ENCODE measurements at places on chromosomes 3 and 15.

DNA sequence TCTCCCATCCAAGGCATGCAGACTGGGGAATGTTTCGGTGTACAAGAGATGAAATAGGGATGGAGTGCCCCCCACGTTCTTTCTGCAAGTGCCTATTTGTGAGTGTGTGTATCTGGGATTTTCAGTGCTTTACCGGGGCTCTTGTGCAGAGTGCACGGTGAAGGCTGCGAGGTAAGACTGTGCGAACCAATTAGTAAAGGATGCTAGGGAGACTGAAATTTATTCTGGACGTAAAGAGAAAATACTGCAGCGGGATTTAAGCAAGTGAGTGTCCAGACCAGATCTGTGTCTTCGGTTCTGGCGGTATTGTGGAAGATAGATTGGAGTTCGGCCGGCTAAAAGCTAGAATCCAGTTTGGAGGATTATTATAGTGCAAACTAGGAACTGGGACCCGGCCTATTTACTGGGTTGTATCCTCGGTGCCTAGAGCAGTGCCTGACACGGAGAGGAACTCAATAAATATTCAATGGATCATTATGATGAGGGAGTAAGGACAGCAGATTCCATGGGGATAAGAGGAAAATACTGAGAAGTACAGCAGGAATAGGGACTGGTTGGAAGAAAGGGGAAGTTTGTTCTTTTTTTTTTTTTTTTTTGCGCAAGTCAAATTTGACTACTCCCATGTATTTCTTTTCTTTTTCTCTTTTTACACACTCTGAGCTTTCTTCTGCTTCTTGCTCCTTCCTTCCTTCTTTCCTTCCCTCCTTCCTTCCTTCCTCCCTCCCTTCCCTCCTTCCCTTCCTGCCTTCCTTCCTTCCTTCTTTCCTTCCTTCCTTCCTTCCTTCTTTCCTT lies 580 bp upstream of the MAGEF1 start:
- DNase-seq, result no peak

DNA sequence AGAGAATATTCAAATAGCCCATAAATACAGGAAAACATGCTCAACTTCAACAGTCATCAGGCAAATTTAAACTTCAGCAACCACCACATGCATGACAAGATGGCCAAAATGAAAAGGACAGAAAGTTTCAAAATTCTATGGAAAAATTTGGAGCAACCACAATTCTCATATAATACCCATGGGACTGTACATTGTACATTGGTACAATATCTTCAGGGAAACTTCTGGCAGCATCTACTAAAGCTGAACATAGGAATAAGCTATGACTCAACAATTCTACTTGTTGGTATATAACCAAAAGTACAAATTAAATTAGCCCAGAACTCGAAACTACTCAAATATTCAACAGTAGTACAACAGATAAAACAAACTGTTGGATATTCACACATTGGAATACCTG lies 847.6 kb downstream of the TBL1XR1 start:
- no peak for DNase-seq

DNA sequence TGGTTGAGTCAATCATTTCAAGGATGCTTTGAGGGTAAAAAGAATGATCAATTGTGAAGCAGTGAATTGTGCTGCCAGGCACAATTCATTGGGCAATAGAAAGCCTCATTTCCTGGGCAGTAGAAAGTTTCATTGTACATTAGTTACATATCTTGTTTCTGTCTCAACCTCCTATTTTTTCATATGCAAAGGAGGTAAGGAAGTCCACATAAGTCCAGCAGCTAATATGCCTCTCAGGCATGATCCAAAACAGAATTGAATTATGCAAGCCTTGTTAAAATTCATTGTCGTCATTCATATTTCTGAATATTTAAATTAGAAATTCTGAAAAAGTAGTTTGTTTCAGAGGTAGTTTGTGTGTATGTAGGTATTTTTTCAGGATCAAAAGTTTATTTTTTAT lies 65.8 kb downstream of the TFRC start:
- no peak for DNase-seq

DNA sequence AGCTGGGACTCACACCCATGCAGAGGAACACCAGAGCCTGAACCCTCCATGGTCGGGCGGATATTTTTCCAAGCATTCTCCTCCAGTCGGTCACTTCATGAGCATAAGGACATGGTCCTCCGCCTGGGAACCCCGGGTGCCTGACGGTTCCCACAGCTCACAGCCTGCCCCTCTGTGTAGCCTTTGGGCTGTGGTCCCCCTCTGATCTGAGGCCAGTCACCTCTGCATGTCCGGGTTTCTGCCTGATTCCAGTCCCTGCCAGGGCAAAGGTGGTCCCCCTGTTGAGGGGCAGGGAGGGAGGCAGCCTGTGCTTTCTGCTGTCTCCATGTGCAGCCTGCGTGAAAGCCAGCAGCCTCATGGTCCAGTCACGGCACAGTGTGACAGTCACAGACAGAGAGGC lies 76.6 kb upstream of the KLF13 start:
- DNase-seq, result no peak

- no peak for DNase-seq
These were observed 33.6 kb downstream of the PAQR9 start for GRCh38 chr3:142929890-142930289.

DNA sequence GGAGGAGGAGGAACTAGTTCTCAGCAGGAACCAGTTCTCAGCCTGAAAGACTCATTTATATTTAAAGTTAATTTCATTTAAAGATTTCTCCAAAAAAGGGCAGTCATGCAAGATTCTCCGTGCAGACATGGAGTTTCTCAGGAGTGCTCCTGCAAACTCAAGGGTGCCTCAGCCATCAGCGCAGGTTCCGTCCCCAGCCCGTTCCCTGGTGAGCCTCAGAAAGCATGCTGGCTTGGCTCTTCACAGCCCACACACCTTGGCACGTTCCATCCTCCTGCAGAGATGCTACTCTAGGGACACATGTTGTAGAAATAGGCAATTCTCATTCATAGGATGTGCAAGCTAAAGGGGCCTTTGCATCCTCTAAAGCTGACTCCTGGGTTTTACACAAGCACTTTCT lies 123.0 kb downstream of the LIPC start:
- DNase-seq, result no peak

- no peak for DNase-seq
These were observed 76.6 kb downstream of the GBE1 start for GRCh38 chr3:81684751-81685395.

DNA sequence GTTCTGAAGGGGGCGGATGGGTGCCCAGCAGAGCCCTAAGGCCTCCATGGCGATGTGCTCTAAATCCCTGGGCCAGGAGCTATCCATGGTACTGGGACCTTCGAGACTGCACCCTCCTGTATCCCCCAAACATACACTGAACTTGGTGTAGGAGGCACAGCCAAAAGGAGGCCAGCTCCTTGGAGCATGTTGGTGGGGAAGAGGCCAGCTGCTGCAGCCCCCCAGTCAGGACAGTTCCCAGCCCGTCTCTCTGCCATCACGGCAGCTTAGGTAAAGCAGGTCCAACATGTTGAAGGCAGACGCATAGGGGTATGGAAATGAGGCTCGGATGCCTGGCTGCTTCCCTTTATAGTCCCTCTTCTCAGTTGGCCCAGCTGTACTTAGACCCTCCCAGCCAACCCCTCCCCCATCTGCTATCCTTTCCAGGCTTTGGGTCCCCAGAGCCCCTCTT lies 1.8 kb downstream of the CAMKV start:
- DNase-seq, result no peak

DNA sequence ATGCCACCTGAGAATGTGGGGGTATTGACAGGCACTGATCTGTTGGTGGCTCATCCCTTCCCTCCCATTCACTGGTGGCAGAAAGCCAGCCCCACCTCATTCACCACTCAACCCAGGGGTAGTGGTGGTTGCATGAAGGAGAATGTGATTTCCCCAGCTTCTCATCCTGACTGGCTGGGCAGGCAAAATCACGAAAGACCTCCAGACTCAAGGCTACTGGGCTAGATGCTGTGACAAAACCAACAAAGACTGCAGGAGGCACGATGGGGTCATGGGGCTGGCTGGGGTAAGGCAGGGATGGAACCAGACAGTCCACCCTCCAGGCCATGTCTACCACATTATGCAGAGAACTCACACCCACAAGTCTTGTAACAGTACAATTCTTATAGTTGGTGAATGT lies 33.9 kb downstream of the FSTL1 start:
- no peak for DNase-seq

GRCh38 chr3:79568938-79569337 lies 198.9 kb downstream of the ROBO1 start:
- no peak for DNase-seq

GRCh38 chr3:186090901-186091300 lies 18.0 kb downstream of the ETV5 start:
- no peak for DNase-seq

GRCh38 chr3:29280404-29281093 lies at the start of gene RBMS3:
RBMS3 (plus strand) TSS chr3:29281071.
- no peak for DNase-seq

DNA sequence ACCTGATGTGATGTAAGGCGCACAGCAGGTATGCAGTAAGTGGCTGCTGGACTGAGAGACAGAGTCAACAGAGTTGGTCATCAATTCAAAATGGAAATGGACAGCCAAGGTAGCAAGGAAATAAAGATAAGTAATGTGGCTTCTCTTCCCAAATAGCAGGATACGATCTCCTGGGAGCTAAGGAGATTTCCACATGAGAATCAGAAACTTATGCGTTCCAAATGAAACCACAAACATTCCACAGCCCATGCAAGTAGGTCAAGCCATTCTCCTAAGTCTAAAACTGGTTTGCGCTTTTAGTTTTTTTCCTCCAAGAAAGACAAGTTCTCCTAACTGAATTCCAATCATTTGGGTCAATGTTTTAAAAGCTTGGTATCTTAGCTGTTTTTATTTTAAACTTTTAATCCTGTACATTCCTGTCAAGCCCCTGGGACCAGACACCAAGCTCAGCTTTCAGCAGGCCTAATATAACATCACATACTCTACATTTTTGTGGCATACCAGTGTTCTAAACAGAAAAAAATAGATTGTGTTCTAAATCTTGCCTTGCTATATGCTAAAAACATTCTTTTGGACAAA lies 73.7 kb upstream of the TSPAN3 start:
- DNase-seq, result no peak

Data from T-helper 2 cell treated with Interferon-gamma antibody and Interleukin-4, amounts not matched to agents 5 μg/mL and 100 μg/mL, for 36 hours (primary cell).